ENCODE measurements at places on chromosomes 13 and 19. TPM values are rescaled to one million over a fixed set of nuclear protein-coding genes. Genes with fewer than 3 reads are reported as not detected.

The ZNF653 gene
- total RNA-seq, result 4.5 TPM

The LDLR gene
- total RNA-seq, result 48.6 TPM

The CYP2S1 gene
- 0.53 TPM for total RNA-seq

The TEKTIP1 gene
- not detected for total RNA-seq

The OSCAR gene
- total RNA-seq, result 0.21 TPM

The CGB3 gene
- not detected for total RNA-seq

The FCER2 gene
- 0.21 TPM for total RNA-seq

The AMER2 gene
- total RNA-seq, result 1.3 TPM

The SLC10A2 gene
- not detected for total RNA-seq

The ACP7 gene
- 0.11 TPM for total RNA-seq

The NCAN gene
- total RNA-seq, result 0.42 TPM

The ZNF180 gene
- total RNA-seq, result 23.7 TPM

The PRKCG gene
- total RNA-seq, result 0.32 TPM

The GPI gene
- 67.7 TPM for total RNA-seq

The MCEMP1 gene
- 0.26 TPM for total RNA-seq

The PDE4A gene
- total RNA-seq, result 5.6 TPM

The VAV1 gene
- 4.4 TPM for total RNA-seq
